WTC11 (cell line): ENCODE measurements at places on chromosomes 1 and 21.

- DNase-seq = no peak
Measured at GRCh38 chr1:167184081-167184480, 36.6 kb upstream of the POU2F1 start.

DNA sequence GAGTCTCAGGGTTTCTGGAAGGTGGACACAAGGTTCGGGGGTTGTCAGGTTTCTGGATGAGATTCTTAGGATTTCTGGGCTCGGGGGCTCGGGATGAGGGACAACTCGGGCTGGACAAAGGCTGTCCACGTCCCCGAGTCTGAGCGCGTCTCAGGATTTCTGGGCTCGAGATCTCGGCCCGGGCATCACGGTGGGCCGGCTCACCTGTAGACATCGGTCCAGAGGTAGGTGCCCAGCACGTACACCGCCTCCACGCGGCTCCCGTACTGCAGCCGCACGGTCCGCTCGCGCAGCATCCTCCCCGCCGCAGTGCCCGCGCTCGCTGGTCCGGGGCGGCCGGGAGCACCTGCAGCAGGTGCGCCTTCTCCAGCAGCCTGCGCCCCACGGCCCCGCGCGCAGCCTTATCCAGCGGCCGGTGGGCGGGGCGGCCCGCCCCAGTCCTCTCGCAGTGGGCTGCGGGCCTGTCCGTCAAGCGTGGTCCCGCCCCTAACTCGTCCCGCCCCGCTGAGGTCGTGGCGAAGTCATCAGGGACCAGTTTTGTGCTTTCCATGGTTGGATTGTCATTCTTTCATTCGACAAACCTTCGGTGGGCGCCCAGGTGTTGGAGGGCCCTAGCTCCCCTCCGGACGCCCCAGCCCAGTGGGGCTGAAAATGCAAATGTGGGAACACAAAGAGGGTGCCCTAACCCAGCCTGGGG, at the start of gene PADI2:
Gene PADI2, minus strand, starts transcription at position 376 of the 697 bp plus-strand sequence. Its CDS starts 80 bp downstream, at position 296.
- peak; percentile 83 for DNase-seq

- DNase-seq = no peak
Measured at GRCh38 chr1:165659581-165659895, 28.5 kb downstream of the MGST3 start.

- no peak for DNase-seq
Measured at GRCh38 chr1:7375329-7375728, 395.8 kb upstream of the VAMP3 start.

GRCh38 chr1:192954705-192955265, 104.4 kb downstream of the UCHL5 start:
- DNase-seq = no peak

DNA sequence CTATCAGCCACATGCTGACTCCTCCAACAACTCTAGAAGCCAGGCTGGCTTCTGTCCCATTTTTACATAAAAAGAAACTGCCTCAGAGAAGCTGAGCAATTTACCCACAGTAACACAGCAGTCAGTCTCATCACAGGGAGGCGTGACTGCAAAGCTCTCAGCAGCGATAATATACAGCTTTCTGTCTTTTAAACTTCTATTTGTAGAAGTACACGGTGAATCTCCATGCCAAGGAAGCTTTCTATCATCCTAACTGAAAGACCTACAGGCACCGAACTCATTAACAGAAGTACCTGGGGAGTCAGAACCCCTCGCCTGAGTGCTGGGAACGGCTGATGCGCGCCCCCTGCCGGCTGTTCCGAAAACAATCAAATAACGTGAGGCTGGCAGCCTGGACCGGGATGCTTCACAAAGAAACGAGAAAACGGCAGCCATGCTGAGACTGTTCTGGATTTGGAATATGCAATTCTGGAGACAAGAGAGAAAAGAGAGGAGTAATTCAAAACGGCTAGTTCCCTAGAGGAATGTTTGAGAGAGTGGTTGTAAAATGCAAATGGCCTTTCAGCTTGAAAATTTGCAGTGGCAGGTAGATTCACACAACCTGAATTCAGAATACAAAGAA, 43.5 kb upstream of the RAB4A start:
- DNase-seq = peak; percentile 91

DNA sequence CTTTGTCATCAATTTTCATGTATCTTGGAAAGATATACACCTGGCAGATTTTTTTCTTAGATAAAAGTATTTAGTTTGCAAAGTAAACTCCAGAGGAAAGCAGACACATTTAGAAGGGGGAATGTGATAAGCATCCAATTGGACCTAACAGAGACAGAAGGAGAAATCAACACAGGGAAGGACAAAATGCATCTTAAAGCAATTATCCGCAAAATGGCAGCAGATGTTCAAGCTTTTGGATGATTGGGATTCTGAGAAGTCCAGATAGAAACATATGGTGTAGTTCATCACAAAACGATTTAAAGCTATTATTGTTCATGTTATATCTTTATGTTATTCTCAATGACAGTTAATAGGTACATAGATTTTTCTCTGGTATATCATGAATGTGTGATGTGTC, 1153.1 kb upstream of the B3GALT2 start:
- DNase-seq = no peak

- no peak for DNase-seq
Measured at GRCh38 chr1:91864017-91864700, 21.8 kb downstream of the TGFBR3 start.

- DNase-seq = no peak
Measured at GRCh38 chr21:46555678-46556077, 49.2 kb downstream of the S100B start.

- no peak for DNase-seq
Measured at GRCh38 chr1:107493111-107493716, 352.4 kb downstream of the NTNG1 start.

- DNase-seq = no peak
Measured at GRCh38 chr1:100791586-100791985, 72.0 kb downstream of the VCAM1 start.

DNA sequence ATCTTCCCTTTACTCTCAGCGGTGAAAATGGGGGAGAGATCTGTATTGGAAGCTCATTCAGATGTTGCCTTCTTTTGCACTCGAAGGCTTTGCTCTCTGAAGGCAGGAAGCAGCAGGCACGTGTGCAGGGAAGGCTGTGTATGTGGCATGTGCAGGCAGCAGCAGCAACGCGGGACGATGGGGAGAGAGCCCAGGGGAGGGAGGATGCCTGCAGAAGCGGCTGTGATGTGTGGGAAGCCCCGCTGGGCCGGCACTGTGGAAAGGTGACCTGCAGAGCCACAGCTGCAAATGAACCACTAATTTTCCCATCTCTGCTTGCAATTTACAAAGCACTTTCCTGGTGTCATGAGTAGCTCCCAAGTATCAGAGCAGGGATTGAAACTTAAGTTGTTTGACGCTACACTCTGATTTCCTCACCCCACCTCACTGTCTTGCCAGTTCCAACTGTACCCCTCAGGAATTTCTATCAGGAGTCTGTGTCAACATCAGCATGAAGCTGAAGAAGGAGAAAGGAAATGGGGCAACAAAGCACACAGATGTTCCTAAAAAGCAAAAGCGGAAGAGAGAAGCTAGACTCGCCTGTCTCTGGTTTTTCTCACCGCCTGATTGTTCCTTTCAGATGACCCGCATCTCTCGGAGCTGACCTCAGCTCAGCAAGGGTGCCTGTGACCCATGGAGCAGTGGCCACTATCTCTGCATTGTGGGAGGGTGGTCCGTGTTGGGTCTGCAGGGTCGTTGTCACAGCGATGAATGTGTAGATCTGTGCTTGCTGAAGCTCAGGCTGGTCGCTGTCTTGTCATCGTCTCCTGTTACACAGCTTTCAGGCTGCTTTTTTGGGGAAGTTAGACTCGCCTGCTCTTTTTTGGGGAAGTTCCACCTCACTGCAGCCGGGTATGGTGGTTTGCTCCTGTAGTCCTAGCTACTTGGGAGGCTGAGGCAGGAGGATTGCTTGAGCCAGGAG, 156.1 kb downstream of the KIF26B start:
- DNase-seq = peak; percentile 23

GRCh38 chr21:15003463-15004135, 61.2 kb downstream of the NRIP1 start:
- peak; percentile 30 for DNase-seq

DNA sequence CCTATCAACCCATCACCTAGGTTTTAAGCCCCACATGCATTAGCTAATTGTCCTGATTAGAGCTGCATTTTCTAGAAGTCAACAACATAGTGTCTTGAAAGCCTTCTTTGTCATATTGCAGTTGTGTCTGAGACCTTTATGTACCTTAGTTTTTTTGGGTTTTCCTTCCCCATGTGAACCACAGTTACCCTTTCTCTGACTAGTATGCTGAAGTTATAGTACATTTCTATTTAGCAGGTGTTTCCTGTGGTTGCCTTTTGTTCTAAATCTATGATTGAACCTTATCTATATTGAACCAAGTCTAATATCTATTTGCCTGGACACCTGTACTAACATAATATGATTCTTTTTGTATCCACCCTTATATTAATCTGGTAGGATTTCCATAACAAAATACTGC, 135.6 kb downstream of the ST6GALNAC3 start:
- DNase-seq = no peak

DNA sequence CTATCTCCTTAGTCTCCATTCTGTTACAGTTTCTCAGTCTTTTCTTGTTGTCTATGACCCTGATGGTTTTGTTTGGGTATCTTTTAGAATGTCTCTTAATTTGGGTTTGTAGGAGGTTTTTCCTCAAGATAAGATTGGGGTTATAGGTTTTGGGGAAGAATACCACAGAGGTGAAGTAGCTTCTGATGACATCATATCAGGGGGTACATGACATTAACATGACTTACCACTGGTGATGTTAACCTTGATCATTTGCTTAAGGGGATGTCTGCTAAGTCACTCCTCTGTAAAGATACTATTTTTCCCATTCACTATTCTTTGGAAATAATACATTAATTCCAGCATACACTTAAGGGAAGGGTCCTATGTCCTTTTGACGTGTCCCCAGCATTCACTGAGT, 11.9 kb downstream of the RAVER2 start:
- no peak for DNase-seq

GRCh38 chr1:36156329-36157114, 562 bp downstream of the MAP7D1 start:
- DNase-seq = peak; percentile 83

- DNase-seq = no peak
Measured at GRCh38 chr1:104761961-104762570, 1012.4 kb downstream of the AMY1C start.

GRCh38 chr1:17568014-17568900, 28.8 kb downstream of the ARHGEF10L start:
- no peak for DNase-seq

- DNase-seq = no peak
Measured at GRCh38 chr1:93888900-93889299, 9.9 kb upstream of the DNTTIP2 start.

- peak; percentile 58 for DNase-seq
Measured at GRCh38 chr1:27504588-27505419, 14.8 kb upstream of the WASF2 start.

DNA sequence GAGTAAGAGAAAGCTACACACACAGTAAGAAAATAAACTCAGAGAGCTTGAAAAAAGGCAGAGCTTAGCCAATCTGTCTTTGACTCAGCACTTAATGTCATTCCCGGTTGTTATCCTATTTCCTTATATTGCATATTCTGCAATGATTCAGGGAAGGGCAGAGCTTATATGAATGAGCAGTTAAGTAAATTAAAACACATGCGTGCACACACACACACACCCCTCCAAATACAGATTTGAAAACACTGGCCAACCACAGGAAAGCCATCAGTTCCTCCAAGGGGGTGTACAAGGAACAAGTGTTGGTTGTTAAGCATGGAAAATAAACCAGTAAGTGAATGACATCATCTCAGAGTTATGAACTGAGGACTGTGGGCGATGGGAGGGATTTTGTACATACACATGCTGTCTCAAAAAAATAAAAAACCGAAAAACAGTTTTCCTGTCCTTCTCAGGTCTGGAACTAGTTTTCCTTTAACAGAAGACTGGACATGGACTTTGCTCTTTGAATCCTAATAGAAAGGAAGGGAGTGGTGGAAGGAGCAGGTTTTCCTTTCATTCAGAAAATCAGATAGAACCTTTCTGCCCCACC, 1.0 kb downstream of the IQGAP3 start:
- no peak for DNase-seq

DNA sequence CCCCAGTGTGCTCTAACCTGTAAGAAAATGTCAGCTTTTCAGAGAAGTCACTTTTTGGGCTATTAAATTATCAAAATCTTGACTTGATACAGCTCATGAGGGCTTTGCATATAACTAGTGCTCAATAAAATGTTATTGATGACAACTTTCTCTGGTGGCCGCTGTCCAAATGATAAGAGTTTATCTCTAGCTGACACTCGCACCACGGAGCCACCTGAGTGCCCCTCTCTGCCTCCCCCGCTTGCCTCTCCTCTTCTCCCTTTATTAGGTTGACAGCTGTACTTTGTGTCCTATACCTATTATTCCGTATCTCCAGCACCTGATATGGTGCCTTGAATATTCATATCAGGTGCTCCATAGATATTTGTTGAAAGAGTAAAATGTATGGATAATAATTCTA, 82.8 kb downstream of the PHTF1 start:
- DNase-seq = no peak

GRCh38 chr1:247906504-247907047, 11.2 kb downstream of the OR2W3 start:
- DNase-seq = no peak

- DNase-seq = no peak
Measured at GRCh38 chr1:185663771-185664296, 70.4 kb upstream of the HMCN1 start.

- no peak for DNase-seq
Measured at GRCh38 chr1:69510026-69510425, 57.7 kb upstream of the LRRC7 start.
